NCI-H2029 treated with DMSO at 0.1 percent for 48 hours (cell line): ENCODE measurements at places on chromosomes 11 and 22.

DNA sequence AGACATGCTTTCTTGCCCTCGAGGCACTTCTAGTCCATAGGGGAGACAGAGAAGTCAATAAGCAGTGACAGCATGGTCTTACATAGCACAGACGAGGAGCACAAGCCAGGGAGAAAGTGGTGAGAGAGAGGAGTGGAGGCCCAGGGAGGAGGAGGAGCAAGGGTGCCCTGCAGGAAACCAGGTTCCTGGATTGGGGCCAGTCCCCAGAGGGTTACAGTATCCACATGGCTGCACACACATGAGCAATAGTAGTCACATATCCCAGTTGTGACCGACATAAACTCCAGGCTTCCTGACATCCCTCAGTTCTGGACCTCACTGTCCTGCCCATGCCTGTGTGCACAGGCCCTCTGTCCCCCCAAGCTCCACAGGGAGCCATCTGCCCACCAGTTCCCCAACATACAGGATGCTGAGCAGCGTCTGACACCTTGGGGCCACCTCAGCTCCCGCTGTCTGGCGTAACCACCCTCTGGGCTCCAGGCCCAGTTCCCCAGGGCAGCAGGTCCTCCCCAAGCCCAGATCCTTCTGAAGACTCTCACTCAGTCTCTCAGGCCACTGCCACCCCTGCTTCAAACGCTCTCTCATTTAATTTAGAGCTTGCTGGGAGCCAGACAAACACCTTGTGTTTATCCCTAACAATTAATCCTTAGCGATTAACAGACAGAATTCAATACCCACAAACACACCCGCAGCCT is 53.7 kb downstream of the DSCAML1 start:
- peak; percentile 60 for DNase-seq

- no peak for DNase-seq
Measured at GRCh38 chr11:31509051-31509428, 382 bp downstream of the IMMP1L start.

GRCh38 chr22:22479999-22480532 is 28.5 kb downstream of the ZNF280B start:
- DNase-seq = no peak

- DNase-seq = no peak
Measured at GRCh38 chr22:37358917-37359316, 68.4 kb downstream of the ELFN2 start.

GRCh38 chr11:91433284-91434010 is 791.2 kb upstream of the FAT3 start:
- no peak for DNase-seq

GRCh38 chr11:8065031-8065430 is 16.0 kb upstream of the TUB start:
- DNase-seq = no peak

DNA sequence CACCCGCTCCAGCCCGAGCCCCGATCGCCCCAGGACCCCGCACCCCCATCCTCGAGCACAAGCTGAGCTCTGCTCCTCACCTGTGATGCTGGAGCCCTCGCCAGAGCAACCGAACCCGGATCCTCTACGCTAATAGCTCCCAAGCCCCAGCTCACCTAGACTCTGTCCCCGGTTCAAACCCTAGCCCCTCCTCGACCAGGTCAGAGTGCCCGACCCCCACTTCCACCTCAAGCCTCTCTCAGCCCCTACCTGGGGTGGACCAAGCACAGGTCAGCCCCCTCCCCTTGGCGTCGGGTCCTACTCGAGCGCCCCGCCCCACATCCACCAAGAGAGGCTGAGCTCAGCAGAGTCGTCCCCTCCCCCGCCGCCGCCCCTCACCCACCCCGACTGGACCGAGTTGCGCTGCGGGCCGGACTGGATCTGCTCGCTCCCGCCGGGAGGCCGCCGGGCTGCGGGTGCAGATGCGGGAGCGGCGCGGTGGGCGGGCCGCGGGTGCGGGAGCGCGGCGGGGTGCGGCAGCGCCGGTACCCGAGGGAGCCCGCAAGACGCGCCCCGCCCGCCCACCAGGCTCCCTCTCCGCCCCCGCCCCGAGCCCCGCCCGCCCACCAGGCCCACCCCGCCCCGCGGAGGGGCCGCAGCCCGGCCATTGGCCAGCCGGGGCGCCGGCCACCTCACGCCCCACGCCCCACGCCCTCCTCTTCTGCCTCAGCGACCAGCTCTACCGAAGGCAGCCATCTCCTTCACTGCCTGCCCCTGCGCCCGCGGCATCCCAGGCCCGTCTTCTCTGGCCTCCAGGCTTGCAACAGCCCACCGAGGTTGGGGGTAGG is 577 bp upstream of the DKK3 start:
- no peak for DNase-seq
